ENCODE measurements at places on chromosomes 16 and 17. TPM values are rescaled to one million over a fixed set of nuclear protein-coding genes. Genes with fewer than 3 reads are reported as not detected.

Gene EXOC3L1
- total RNA-seq, result 3.1 TPM

Gene NPIPB6
- 1.5 TPM for total RNA-seq

Gene SLC5A10
- not detected for total RNA-seq

Gene ITPRIPL2
- total RNA-seq, result 68.1 TPM

Gene KCTD19
- total RNA-seq, result not detected

Gene TOP2A
- total RNA-seq, result 2.2 TPM

Gene KRT222
- 7.7 TPM for total RNA-seq

Gene SCNN1B
- total RNA-seq, result 2.7 TPM

Gene TBC1D28
- not detected for total RNA-seq

Gene RNF43
- total RNA-seq, result not detected

Gene EVI2B
- 6.9 TPM for total RNA-seq

Gene KRT12
- total RNA-seq, result not detected

Gene ST6GALNAC2
- total RNA-seq, result 3.0 TPM
